ENCODE measurements at places on chromosomes 11 and 22.

GRCh38 chr11:26767060-26767459 is 45.2 kb upstream of the SLC5A12 start:
- no peak for DNase-seq

GRCh38 chr11:66258473-66258893 is 10.0 kb upstream of the RAB1B start:
- no peak for DNase-seq

DNA sequence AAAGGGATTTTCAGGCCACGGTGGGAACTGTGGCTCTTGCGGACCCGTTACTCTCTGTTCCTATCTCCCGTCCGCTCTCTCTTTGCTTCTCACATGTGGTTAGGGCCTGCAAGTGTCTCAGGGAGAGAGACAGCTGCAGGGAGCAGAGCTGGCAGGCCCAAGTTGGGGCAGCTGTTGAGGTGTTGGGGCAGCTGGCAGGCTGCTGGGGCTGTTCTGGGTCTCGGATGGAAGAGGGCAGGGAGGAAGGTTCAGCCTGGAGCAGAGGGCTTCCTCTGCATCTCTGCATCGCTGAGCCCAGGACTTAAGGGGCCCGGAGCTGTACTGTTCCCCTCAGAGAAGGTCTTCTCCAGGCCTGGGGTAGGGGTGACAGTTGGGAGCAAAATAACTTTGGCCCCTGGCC is 2.6 kb upstream of the CNIH2 start:
- DNase-seq: no peak

DNA sequence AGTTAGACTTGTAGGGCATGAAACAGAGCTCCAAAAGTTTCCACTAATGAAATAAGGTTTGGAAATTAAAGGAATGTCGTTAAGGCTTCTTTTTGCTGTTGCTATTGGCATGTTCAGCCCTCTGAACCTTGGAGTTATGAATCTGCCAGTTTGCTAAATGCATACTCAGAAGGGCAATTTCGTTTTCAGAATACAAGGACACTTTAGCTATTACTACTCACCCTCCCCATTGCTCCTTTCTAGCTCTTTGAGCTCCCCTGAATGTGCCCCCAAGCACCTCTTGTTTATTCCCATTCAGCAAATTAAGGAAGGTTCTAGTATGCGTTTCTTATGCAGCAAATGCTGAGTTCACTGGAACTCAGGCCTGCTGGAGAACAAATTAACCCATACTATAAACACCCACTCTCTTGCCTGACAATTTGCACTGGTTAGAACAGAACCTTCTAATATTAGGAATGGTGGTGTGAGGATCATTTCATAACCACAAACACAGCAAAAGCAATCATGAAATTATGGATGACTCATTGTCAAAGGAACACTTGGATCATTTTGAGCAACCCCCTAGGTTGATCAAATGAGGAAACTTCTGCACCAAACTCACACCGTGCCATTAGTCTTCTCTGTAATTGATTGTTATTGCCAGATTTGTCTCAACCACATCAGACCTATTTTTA is 26.2 kb upstream of the LIN7C start:
- DNase-seq: no peak

DNA sequence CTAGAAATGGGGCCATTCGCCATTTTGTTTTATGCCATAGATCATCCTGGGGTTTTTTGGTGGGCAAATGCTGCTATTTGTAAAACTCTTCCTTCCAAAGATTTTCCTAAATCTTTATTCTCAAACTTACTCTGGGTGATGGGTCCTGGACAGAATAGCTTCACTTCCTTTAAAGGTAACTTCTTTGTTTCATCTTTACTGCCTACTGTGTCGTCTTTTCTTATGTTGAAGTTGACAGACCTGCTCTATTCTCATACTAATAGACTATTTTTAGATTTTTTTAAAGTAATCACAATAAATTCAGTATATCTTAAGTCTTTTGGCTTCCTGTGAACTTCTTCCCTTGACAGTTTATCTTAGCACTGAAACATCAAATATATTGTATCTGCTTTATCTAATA is 98.6 kb downstream of the YAP1 start:
- DNase-seq: no peak
